Activated CD4-positive, alpha-beta T cell treated with anti-CD3 and anti-CD28 coated beads, Interleukin-2, amount 50 U/mL, for 4 hours (primary cell): ENCODE measurements at places on chromosomes 3 and 15.

- DNase-seq = no peak
Observed at GRCh38 chr3:161941891-161942290, 445.3 kb downstream of the OTOL1 start.

GRCh38 chr3:10213156-10213792 is 35.0 kb upstream of the TATDN2 start:
- DNase-seq = no peak

GRCh38 chr3:183534249-183534648 is 21.3 kb downstream of the KLHL6 start:
- DNase-seq = no peak

DNA sequence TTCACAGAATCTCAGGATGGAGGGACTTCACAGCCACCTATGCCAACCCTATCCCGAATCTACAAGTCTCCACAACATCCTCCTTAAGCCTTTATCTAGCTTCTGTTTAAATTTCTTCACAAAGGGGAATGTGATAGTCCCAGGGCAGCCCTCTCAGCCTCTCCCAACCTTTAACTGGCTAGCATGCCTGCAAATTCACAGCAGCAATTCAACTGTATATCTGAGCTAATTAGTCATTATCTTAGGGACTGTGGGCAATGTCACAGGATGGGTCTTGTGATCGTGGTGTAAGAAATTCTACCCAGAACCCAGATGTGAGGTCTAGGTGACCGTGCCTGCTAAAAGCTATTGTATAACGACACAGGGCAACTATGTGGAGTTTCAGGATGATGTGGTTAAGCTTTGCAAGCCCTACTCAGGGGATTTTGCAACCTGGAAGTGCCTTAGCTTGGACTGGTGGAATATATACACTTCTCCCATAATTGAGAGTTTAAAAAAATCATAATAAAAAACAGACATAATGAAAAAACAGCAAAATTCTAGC is 65.5 kb upstream of the FBN1 start:
- DNase-seq = no peak

GRCh38 chr15:52524223-52525136 is 4.2 kb downstream of the MYO5A start:
- DNase-seq = no peak

DNA sequence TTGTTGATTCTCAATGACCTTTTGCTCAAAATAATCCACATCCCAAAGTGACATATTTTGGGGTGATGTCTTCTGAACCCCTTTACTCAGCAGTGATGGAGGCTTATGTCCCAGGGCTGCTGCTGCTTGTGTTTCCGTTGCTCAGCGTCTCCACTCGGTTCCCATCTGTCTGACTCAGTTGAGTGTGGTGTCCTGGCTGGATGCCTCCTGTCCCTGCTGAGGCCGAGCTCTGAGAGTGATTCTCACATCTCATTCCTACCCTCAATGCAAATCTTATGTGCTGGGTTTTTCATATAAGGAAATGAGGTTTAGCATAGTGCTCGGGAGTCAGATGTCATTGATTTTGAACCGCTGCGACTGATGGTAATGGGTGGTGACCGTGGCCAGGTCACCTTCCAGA is 247.4 kb downstream of the GABRG3 start:
- DNase-seq = no peak

GRCh38 chr15:80695099-80695910 is at the start of gene ABHD17C:
ABHD17C (plus strand) TSS chr15:80695310; CDS start chr15:80695430, 120 bp downstream.
- peak; percentile 29 for DNase-seq

DNA sequence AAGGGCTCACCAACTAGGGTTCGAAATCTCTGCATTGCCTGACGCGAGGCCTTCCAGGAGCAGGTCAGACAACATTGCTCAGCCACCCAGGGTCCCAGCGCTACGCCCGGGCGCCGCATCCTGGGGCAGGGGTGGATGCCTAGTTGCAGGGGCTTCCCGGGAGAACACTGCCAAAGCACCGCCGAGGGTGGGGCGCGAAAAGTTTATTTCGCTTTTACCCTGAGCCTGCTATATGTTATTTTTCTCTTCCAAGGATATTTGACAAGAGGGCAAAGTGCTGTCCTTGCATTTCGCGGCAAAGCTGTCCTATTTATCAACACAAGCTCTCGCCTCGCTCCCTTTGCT is 549 bp upstream of the SOX14 start:
- DNase-seq = no peak

GRCh38 chr15:101397521-101398003 is 91.9 kb downstream of the PCSK6 start:
- DNase-seq = no peak

DNA sequence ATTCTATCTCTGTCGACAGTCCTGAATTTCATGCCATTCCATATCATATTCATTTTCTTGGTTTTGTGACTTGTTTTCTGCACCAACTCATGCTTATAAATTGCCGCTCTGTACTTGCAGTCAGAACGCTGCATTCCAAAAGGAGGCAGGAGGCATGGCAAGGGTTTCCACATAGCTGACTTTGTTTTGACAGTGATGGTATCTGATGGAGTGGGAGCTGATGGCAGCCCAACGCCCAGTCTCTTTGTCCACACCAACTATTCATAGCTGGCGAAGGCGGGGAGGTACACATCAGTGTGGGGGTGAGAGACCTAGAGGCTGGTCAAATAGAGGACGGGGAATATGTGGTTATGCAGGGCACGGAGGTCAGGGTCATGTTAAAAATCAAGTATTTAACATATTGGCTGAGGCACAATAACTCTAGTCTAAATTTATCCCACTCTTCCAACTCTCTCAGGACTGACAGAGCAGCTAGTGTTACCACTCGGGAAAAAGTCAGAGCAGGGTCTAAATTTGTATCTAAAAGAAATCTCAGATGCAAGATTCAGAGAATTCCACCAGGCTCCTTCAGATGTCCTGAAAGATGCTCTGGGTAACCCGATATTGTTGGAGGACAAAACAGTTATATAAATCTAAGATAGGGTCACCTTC is 67.8 kb upstream of the ATP13A3 start:
- no peak for DNase-seq

DNA sequence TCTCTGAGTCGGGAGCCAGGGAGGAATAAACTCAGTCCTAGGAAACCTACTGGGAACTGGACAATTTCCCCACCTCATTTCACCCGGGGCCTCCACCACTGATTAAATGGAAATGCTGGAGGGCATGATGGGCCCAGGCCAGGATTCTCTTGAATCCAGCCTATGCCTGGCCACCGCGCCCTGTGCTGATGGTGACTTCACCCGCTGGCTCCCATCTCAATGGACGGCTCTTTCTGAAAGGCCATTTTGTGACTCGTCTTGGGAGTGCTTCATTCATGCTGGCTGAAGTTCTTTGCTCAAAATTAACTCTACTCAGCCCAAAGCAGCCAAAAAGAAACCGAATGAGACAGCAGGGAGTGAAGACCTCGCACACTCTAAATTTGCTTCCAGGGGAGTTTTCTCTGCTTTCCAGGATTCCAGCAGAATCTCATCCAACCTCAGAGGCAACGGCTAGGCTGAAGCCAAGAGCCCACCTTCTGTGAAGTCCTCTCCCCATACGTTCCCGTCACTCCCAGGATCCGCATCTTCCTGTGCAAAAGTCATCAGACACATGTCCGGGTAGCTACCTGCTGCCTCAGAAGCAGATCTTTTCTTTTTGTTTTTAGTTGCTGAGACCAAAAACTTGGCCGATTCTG is 266.0 kb upstream of the ICE2 start:
- DNase-seq = no peak

DNA sequence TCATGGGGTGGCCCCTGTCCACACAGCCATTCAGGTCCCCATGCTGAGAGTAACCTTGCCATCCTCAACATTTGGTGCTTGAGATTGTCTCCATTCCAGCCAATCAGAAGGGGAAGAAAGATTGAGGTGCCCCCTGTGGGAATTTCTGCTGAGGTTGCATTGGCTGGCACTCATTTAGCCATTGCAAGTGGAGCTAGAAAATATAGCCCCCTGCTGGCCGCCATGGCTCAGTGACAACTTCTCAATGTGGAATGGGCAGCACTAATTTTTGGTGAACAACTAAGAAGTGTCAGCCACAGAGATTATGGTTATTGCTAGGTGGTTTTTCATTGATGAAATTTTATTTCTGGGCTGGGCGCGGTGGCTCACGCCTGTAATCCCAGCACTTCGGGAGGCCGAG is 22.0 kb downstream of the COL6A6 start:
- peak; percentile 6 for DNase-seq

GRCh38 chr3:71360180-71360579 is 223.3 kb downstream of the FOXP1 start:
- no peak for DNase-seq

GRCh38 chr15:48475600-48476395 is 144.6 kb downstream of the DUT start:
- DNase-seq = no peak

DNA sequence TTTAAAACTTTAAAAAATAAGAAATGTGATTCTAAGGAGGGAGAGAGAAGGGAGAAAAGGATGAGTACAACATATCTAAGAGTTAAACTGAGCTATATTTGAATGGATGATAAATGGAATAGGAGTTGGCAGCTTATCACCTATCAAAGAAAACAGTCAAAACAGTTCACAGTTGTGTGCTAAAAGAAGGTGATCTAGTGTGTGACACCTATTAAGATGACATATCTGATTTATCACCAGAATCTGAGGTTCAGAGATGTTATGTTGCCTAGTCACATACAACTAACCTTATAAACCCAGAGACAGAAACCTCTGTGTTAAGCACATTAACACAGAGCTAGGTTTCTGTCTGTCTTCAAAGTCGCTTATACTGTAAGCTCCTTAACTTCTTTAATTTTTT is 3.0 kb downstream of the ATP13A3 start:
- DNase-seq = no peak

DNA sequence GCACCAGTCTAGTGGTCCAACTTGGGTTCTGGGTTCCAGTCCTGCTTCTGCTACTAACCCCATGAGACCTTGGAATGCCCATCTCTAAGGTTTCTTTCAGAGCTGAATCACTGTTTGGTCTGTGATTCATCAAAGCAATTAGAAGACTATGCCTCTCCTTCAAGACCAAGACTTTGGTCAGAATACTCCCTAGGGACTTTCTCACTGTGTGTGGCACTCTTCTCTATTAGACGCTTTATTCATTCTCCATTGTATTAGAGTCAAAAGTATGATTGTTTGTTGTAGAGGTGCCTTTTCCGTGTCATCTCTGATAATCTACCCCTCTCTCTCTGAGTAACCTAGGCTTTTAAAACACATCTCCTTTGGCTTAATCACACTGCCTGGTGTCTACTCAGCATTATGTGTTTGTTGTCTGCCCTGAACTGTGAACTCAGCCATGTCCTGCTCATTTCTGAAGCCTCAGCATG is 90.5 kb downstream of the LPP start:
- DNase-seq = no peak

DNA sequence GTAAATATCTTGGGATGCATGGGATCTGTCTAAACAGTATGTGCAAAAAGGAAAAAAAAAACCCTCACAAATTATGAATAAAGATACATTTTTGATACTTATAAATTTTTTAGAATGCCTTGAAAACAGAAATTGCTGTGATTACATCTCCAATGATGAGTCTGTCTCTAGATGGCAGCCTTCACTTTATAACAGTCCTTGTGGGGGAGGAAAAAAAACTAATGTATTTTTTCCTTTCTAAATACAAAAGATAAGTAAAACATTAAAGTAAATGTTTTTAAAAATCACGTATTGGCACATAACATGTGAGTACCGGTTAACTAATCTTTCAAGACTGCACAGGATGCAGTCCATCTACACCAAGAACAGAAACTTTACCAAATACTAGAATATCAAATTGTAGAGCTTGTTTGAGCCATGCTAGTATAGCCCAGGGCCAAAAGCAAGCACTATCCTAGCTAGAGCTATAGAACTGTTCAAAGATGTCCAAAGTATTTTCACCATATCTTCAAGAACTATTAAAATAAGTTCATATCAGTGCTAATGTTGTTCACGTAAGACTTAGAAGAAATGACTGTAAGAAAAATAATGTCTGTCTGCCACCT is 206.4 kb downstream of the STAG1 start:
- DNase-seq = no peak

DNA sequence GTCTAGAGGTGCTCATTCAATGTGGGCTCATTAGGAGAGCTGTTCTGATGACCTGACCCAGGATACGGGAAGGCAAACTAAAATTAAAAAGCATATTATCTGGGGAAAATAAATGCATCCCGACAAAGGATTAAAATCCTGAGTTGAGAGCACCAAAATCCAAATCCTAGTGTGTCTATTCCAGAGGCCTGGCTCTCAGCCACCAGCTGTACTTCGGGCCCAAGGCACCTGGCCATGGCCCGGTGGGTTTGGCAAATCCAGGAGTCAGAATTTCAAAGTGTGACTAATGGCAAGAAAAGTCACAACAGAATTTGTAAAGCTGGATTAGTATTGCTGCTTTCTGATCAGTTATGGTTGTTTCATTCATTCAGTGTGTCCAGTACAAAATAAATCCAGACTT is 2.6 kb upstream of the LYSMD4 start:
- DNase-seq = no peak

- no peak for DNase-seq
Observed at GRCh38 chr3:8490079-8490552, 11.5 kb upstream of the LMCD1 start.

DNA sequence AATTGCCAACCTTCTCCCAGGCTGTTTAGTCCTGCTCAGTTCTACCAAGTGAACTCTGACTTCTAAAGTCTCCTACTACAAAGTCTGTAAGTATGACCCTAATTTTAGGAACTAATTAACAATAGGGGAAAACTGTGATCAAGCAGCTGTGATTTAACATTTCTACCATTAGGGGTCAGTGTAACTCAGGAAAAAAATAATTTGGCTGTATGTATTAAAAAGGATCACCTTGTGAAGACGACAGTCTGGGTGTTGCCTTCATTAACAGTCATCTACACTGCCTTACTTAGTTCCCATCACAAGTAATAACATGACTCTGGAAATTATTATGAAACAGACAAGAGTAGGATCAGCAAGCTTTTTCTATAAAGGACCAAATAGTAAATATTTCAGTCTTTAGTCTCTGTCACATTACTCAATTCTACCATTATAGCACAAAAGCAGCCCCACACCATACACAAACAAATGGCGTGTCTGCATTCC is 4.2 kb upstream of the NPHP3 start:
- no peak for DNase-seq

DNA sequence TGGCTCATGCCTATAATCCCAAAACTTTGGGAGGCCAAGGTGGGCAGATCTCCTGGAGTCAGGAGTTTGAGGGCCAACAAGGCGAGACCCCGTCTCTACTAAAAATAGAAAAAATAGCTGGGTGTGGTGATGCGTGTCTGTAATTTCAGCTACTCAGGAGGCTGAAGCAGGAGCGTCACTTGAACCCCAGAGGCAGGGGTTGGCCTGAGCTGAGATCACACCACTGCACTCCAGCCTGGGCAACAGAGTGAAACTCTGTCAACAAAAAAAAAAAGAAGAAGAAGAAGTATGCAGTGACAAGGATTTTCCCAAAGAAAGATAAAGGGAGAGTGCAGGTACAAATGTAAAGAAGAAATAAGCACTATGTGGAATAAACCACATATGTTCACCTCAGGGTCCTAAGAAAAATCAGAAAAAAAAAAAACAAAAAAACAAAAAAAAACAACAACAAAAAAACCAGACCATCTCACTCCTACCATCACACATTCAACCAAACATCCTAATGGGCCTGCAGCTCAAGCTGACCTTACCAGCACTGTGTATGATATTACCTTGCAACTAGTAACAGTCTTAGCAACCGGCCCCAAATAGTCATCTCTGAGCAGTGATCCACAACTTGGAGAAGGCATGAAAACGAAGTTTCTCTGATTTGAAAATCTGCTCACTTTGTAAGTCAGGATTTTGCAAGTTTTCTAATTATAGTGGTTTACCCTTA is 296.7 kb upstream of the PROK2 start:
- DNase-seq = no peak

GRCh38 chr15:80559761-80560160 is 135.3 kb upstream of the ABHD17C start:
- DNase-seq = no peak
